ENCODE measurements at places on chromosomes 6 and 20. TPM values are rescaled to one million over a fixed set of nuclear protein-coding genes. Genes with fewer than 3 reads are reported as not detected.
A peak's percentile ranks its signal among the peaks of the same experiment; 100 is the strongest.

ATG5 gene
- total RNA-seq = 23.7 TPM

BNIP5 gene
- not detected for total RNA-seq

MYO6 gene
- total RNA-seq = 32.5 TPM

BLOC1S5 gene
- total RNA-seq = 10.2 TPM

ATF6B gene
- total RNA-seq = 68.0 TPM

KCNK5 gene
- not detected for total RNA-seq

GRCh38 chr20:61413752-61414151 is 161.7 kb downstream of the CDH4 start:
- no peaks in the 10 kb centered on the region for H3K36me3 ChIP-seq
- no peak overlapping the region for H3K4me3 ChIP-seq
- no peak for DNase-seq
- no peaks in the 10 kb centered on the region for H3K4me1 ChIP-seq
- H3K27ac ChIP-seq = no peak overlapping the region
- no peaks in the 10 kb centered on the region for H3K27me3 ChIP-seq

DNA sequence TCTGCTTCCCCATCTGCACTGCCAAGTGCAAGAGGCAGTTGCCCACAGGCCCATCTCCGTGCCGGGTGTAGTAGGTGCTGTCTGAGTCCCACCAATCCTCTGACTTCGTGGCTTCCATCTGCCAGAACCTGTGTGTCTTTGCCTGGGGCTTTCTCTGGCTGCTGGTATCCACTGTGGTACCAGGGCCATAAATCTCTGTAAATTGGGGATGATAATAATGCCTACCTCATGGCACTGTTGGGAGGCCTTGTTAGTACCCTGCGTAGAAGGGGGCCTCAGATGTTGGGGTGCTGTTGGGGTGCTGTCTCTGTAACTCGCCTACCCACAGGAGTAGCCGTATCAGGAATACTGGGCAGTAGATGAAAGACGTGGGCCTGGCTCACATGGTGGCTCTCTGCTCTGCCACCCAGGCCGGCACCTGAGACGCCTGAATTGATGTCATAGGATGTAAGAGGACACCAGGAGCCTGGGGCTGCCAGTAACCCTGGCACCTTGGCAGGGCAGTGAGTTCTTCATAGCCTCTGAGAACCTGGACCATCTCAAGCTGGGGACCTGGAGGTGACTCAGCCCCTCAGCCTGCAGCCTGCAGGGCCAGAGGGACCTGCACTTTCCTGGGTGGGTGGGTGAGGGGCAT is 94.1 kb upstream of the RNF24 start:
- H3K4me3 ChIP-seq = no peak overlapping the region
- peak overlapping the region; percentile 69 for H3K27ac ChIP-seq
- no peaks in the 10 kb centered on the region for H3K27me3 ChIP-seq
- H3K4me1 ChIP-seq = peaks cover 10% of the 10 kb centered on the region

GRCh38 chr6:165782134-165782533 is 119.1 kb upstream of the PDE10A start:
- H3K27me3 ChIP-seq = peaks cover 2% of the 10 kb centered on the region
- no peaks in the 10 kb centered on the region for H3K4me1 ChIP-seq

DNA sequence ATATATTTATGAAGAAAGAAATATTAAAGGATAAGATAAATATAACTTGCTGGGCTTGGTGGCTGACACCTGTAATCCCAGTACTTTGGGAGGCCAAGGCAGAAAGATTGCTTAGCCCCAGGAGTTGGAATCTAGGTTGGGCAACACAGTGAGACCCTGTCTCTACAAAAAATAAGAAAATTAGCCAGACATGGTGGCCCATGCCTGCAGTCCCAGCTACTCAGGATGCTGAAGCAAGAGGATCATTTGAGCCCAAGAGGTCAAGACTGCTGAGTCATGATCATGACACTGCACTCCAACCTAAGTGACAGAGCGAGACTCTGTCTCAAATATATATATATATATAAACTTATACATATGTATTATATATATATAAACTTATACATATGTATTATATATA is 164.0 kb downstream of the MRPL14 start:
- H3K36me3 ChIP-seq = no peaks in the 10 kb centered on the region
- no peak for DNase-seq
- no peak overlapping the region for H3K4me3 ChIP-seq
- peaks cover 6% of the 10 kb centered on the region for H3K27me3 ChIP-seq

DNA sequence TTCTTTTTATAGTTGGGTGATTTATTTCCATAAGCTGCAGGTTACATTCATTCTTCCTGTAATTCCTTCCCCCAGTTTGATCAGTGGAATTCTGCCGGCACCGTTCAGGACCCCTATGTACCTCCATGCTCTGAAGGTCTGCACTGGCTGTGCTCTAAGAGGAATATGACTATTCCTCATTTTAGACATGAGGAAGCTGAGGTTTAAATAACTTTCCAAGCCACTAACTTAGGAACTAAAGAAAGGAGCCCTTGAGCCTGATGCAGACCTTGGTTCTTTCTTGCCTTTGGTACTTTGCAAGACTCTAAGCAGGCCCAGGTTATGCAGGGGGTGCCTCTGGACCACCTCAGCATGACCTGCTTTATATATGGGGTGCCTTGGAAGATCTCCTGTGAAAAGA is 318.5 kb downstream of the QKI start:
- H3K36me3 ChIP-seq = no peaks in the 10 kb centered on the region
- no peaks in the 10 kb centered on the region for H3K27me3 ChIP-seq
- H3K4me1 ChIP-seq = no peaks in the 10 kb centered on the region

GRCh38 chr6:111758608-111759329 is 114.5 kb downstream of the FYN start:
- DNase-seq = no peak
- peaks cover 72% of the 10 kb centered on the region for H3K4me1 ChIP-seq
- H3K4me3 ChIP-seq = no peak overlapping the region
- H3K27me3 ChIP-seq = no peaks in the 10 kb centered on the region
- peak overlapping the region; percentile 94 for H3K27ac ChIP-seq
- H3K36me3 ChIP-seq = no peaks in the 10 kb centered on the region

GRCh38 chr6:166005944-166006899 is 161.4 kb downstream of the TBXT start:
- peak overlapping the region; percentile 66 for H3K4me3 ChIP-seq
- H3K27ac ChIP-seq = peak overlapping the region; percentile 67
- peaks cover 39% of the 10 kb centered on the region for H3K4me1 ChIP-seq
- H3K36me3 ChIP-seq = no peaks in the 10 kb centered on the region
- H3K27me3 ChIP-seq = peaks cover 13% of the 10 kb centered on the region

DNA sequence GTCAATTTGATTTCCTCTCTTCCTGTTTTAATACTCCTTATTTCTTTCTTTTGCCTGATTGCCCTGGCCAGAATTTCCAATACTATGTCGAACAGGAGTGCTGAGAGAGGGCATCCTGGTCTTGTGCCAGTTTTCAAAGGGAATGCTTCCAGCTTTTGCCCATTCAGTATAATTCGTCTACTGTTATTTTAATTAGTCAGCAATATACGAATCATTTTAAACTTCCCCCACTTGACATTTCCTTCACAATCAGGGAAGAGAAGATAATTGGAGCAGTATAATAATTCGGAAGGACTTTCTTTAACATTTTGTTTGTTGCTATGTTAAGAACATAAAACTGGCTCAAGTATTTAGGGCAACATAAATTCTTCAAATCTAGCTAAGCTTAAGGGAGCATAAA is 860.3 kb upstream of the SLC35B3 start:
- H3K27me3 ChIP-seq = no peaks in the 10 kb centered on the region
- H3K4me3 ChIP-seq = no peak overlapping the region
- peaks cover 29% of the 10 kb centered on the region for H3K4me1 ChIP-seq
- H3K36me3 ChIP-seq = peaks cover 4% of the 10 kb centered on the region

GRCh38 chr6:80579391-80580023 is 473.0 kb downstream of the BCKDHB start:
- no peak for DNase-seq
- no peak overlapping the region for H3K4me3 ChIP-seq
- H3K27ac ChIP-seq = peak overlapping the region; percentile 46
- peaks cover 2% of the 10 kb centered on the region for H3K36me3 ChIP-seq

DNA sequence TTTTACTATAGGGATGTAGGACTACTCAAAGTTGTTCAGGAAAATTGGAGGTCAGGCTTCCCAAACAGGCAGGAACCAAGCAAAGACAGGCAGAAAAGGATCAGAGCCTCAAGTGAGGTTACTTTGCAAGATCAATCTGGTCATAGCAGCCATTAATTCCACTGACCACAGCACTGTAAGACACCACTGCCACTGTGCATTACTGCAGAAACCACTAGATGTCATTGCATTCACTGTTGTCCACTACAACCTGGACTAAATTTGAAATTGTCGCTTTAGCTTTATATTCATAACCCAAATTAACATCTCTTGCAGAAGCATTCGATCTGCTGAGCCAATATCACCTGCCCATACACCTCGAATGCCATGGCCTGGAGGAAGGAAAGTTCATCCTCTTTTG is 126.9 kb upstream of the UFL1 start:
- no peaks in the 10 kb centered on the region for H3K36me3 ChIP-seq
- DNase-seq = no peak
- no peak overlapping the region for H3K4me3 ChIP-seq
- H3K27me3 ChIP-seq = peaks cover 14% of the 10 kb centered on the region
- H3K27ac ChIP-seq = no peak overlapping the region

DNA sequence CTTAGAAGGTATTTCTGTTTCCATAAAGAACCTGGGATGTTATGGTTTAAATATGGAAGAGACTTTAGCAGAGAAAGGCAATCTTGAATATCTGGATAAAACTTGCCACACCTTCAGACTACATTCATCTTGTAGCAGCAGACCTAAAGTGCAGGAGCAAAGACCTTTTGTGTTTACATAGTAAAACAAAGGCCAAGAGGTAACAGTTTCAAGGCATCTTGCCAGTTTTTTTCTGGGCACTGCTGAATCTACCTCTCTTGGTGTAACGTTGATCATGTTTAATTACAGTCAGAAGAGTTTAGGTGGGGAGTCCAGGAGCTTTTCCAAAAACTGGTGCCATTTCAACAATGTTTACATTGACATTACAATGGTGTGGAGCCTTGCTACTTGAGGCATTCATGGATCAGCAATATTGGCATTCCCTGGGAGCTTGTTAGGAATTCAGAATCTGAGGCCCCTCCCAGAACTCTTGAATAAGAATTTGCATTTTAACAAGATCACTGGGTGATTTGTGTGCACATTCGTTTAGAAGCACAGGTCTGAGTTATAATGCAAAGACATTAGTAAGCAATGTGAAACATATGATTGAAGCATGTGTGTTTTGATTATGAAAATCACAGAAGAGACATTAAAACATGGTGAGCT is 94.5 kb downstream of the F13A1 start:
- H3K4me3 ChIP-seq = no peak overlapping the region
- peaks cover 11% of the 10 kb centered on the region for H3K4me1 ChIP-seq
- H3K27me3 ChIP-seq = peaks cover 8% of the 10 kb centered on the region
- DNase-seq = no peak

DNA sequence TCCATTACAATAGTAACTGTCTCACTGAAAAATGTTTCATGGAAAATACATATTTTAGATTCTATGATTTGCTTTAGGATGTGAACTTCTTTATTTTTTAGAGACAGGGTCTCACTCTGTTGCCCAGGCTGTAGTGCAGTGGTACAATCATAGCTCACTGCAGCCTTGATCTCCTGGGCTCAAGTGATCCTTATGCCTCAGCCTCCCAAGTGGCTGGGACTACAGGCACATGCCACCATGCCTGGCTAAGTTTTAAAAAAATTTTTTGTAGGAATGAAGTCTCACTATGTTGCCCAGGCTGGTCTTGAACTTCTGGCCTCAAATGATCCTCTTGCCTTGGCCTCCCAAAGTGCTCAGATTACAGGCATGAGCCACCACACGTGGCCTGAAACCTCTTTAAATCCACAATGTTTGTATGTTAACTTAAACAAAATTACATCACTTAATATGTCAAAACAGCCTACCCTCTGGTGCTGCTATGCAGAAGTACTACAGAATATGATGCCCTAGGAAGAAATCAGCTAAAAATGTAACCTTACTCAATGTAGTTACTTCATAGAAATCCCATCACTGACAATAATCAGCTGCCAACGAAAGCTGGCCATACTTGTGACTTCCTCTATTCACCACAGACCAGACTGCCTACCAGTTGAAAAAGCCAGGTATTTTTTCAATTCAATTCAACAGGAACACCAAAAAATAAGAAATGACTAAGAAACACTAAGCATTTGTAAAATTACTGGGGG is 17.6 kb downstream of the EEF1A1 start:
- no peak for DNase-seq
- H3K4me3 ChIP-seq = no peak overlapping the region
- no peaks in the 10 kb centered on the region for H3K27me3 ChIP-seq
- no peaks in the 10 kb centered on the region for H3K4me1 ChIP-seq

- no peaks in the 10 kb centered on the region for H3K36me3 ChIP-seq
- H3K4me1 ChIP-seq = no peaks in the 10 kb centered on the region
- DNase-seq = no peak
- H3K4me3 ChIP-seq = no peak overlapping the region
- H3K27me3 ChIP-seq = peaks cover 26% of the 10 kb centered on the region
Measured at GRCh38 chr6:166267526-166267925, 40.7 kb downstream of the PRR18 start.

DNA sequence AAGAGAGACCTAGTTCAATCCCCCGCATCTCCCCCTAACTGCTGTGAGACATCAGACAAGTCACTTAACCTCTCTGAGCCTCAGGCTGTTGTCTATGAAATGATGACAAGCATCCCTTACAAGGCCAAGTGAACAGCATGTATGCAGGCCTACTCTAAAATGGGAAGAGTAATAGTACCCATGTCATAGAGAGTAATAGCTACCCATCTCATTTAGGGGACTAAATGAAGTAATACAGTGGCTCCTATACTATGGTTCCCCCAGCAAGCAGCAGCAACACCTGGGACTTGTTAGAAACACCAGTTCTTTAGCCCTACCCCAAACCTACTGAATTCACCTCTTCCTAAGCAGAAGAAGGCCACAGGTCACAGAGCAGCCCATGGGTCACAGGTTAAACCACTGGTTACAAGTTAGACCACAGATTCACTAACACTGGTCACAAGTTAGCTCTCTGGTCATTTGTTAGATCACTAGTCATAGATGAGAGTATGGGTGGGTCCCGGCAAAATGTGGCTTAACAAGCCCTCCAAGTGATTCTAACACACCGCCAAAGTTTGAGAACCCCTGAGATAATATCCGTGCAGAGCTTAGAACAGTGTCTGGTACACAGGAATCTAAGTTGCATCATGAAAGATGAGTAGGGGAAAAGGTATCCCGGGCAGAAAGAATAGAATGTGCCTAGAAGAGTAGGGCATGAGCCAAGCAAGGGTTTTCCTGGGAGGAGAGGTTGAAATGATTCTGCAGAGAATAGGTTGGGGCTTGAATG is 1.4 kb downstream of the DEFB124 start:
- H3K27ac ChIP-seq = no peak overlapping the region
- no peak overlapping the region for H3K4me3 ChIP-seq
- no peaks in the 10 kb centered on the region for H3K4me1 ChIP-seq
- peaks cover 22% of the 10 kb centered on the region for H3K27me3 ChIP-seq

GRCh38 chr6:89662659-89663223 is 24.2 kb upstream of the LYRM2 start:
- peaks cover 34% of the 10 kb centered on the region for H3K36me3 ChIP-seq
- peaks cover 26% of the 10 kb centered on the region for H3K4me1 ChIP-seq
- H3K4me3 ChIP-seq = no peak overlapping the region
